ENCODE measurements at places on chromosomes 13 and 19.

GRCh38 chr19:48842789-48843162 lies 6.5 kb upstream of the HSD17B14 start:
- DNase-seq, result no peak

GRCh38 chr13:97258801-97259200 lies 36.7 kb downstream of the MBNL2 start:
- peak; percentile 63 for DNase-seq

DNA sequence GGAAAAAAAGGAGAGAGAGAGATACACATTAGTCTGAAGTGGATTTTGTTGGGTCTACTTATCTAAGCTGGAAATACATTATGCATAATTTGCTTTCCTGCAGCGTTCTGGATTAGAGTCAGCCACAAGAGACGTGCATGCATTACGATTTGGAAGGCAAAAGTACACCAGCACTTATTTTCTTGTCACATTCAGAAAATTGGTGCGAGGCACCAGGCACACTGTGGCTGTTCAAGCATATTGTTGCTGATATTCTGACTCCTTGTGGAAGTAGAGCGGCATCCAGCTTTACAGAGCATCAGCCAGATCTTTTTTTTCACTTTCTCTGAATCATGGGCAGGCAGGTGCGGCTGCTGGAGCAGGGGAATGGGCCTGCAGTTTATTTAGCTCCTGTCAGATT lies 905.6 kb upstream of the SPRY2 start:
- DNase-seq, result no peak

- no peak for DNase-seq
Measured at GRCh38 chr13:106369091-106369490, 166.4 kb downstream of the EFNB2 start.

DNA sequence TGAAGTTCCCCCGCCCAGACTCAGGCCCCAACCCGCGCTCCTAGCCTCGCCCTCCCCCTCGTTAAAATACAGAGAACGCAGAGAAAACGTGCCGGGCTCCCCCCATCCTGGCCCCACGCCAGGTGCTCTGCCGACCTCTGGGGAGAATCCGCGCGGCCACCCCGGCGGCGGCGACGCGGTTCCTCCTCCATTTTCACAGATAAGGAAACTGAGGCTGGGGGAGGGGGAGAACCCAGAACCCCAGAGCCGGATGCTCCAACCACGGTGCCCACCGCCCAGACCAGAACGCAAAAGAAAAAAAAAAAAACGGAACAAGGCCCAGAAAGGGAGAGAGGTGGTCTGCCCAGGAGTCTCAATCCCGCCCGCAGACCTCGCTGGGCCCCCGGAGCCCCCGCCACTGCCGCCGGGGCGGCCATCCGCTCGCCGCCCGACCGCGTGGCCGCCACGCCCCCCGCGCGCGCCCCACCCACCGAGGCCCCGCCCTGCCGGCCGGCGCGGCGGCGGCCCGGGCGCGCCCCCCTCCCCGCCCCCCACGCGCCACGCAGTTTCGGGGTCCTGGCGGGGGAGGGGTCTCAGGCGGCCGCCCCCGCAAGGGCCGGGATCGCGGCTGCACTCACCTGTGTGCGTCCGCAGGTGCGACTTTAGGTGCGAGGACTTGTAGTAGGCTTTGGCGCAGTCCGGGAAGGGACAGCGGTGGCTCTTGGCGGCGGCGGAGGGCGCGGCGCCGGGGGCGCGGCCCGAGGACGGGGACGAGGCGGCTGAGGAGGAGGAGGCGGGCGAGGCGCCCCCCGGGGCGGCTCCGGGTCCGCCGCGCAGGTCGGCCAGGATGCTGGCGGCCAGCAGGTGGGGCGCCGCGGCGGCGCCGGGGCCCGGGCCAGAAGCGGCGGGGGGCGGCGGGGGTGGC lies 703 bp downstream of the KLF16 start:
- DNase-seq, result no peak

GRCh38 chr19:16134510-16134909 lies 9.0 kb upstream of the HSH2D start:
- no peak for DNase-seq

DNA sequence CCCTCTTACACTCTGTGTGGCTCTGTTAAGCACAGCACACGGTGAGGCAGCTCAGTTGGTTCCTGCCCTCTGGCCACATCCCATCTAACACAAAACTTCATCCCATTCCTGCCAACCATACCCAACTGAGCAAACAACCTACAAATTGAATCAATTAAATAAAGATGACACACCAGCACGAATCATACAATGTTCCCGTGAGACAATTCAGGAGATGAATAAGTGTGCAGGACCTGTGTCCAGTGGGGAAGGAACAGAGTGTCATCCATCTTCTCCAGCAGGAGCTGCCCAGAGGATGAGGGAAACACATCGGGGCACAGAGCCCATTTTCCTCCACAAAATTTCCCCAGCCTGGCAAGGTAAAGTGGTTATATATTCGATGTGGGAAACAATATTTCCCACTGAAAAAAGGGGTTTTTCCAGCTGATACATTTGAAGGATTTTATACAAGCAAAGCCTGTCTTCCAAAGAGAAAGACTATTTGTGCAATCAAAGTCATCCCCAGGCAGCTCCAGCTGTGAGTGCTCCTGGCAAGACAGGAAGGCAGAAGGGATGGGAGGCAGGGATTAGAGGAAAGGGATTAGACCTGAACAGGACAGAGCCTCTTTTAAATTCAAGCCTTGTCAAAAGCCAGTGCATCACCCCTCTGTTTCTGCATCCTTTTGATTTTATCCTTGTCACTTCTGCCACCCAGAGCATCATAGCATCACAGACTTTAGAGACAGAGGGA lies 240.2 kb downstream of the LHFPL6 start:
- no peak for DNase-seq
